ENCODE measurements at places on chromosomes 3 and 15. TPM values are rescaled to one million over a fixed set of nuclear protein-coding genes. Genes with fewer than 3 reads are reported as not detected.

Gene MYO5A
- total RNA-seq, result 155 TPM

Gene KBTBD13
- not detected for total RNA-seq

Gene SLC22A13
- under 0.01 TPM for total RNA-seq

Gene B3GNT5
- total RNA-seq, result 28.3 TPM

Gene DNAJC17
- total RNA-seq, result 22.2 TPM

Gene XXYLT1
- total RNA-seq, result 59.7 TPM

Gene P2RY12
- not detected for total RNA-seq

Gene ZNF860
- total RNA-seq, result 0.98 TPM

Gene GTPBP8
- 38.7 TPM for total RNA-seq

Gene CLRN1
- not detected for total RNA-seq

Gene GALK2
- total RNA-seq, result 39.2 TPM

Gene MKRN2OS
- total RNA-seq, result not detected

Gene MYNN
- 19.0 TPM for total RNA-seq

Gene RYR3
- not detected for total RNA-seq

Gene AADACL2
- not detected for total RNA-seq

Gene PARP6
- total RNA-seq, result 23.2 TPM

Gene RYK
- 90.6 TPM for total RNA-seq

Gene IL17RD
- total RNA-seq, result 0.98 TPM

Gene FGF7
- total RNA-seq, result 0.98 TPM

Gene FOXB1
- not detected for total RNA-seq

Gene CFAP92
- total RNA-seq, result 0.48 TPM

Gene SLC27A2
- 0.33 TPM for total RNA-seq

Gene ANKRD34C
- not detected for total RNA-seq

Gene PLA2G4E
- not detected for total RNA-seq

Gene PARP16
- 6.2 TPM for total RNA-seq

Gene ZSCAN2
- 13.4 TPM for total RNA-seq

Gene SNTN
- not detected for total RNA-seq

Gene SPTBN5
- 15.2 TPM for total RNA-seq

Gene PIK3CA
- 29.7 TPM for total RNA-seq

Gene CCDC13
- not detected for total RNA-seq

Gene RARB
- 4.2 TPM for total RNA-seq

Gene DUOXA2
- not detected for total RNA-seq

Gene GOLGA6L6
- total RNA-seq, result not detected

Gene ECE2
- not detected for total RNA-seq

Gene RHOV
- under 0.01 TPM for total RNA-seq

Gene TRPM1
- 0.38 TPM for total RNA-seq

Gene HCLS1
- 34.3 TPM for total RNA-seq

Gene CD96
- total RNA-seq, result not detected

Gene LYZL4
- total RNA-seq, result not detected

Gene CIDEC
- not detected for total RNA-seq

Gene TTLL13
- 0.38 TPM for total RNA-seq

Gene GRAMD1C
- 26.8 TPM for total RNA-seq

Gene CLDN16
- under 0.01 TPM for total RNA-seq

Gene IFT80
- total RNA-seq, result 21.9 TPM

Gene AADAC
- total RNA-seq, result 0.86 TPM

Gene GATA2
- 30.1 TPM for total RNA-seq

Gene TRH
- total RNA-seq, result not detected

Gene SYNM
- total RNA-seq, result 5.6 TPM

Gene PP2D1
- not detected for total RNA-seq

Gene STAB1
- total RNA-seq, result 267 TPM

Gene SMCO1
- not detected for total RNA-seq

Gene KIAA1143
- 22.5 TPM for total RNA-seq

Gene LSMEM2
- not detected for total RNA-seq

Gene LINGO1
- 0.33 TPM for total RNA-seq

Gene C3orf22
- total RNA-seq, result not detected

Gene GOLGA6L10
- 0.65 TPM for total RNA-seq

Gene TTLL3
- 26.1 TPM for total RNA-seq

Gene SNX22
- total RNA-seq, result 0.57 TPM

Data from vein endothelial cell (primary cell).